ENCODE measurements at places on chromosomes 12 and 14.

- DNase-seq: peak; percentile 12
Observed at GRCh38 chr12:58540480-58541299, 379.6 kb downstream of the LRIG3 start.

- DNase-seq: peak; percentile 54
Observed at GRCh38 chr12:93167841-93168492, 209.8 kb upstream of the NUDT4 start.

- DNase-seq: no peak
Observed at GRCh38 chr14:32013083-32013482, 64.0 kb upstream of the ARHGAP5 start.

- DNase-seq: no peak
Observed at GRCh38 chr12:127179176-127179575, 1087.8 kb upstream of the TMEM132C start.

GRCh38 chr12:76830436-76830835, 48.4 kb downstream of the CSRP2 start:
- no peak for DNase-seq

DNA sequence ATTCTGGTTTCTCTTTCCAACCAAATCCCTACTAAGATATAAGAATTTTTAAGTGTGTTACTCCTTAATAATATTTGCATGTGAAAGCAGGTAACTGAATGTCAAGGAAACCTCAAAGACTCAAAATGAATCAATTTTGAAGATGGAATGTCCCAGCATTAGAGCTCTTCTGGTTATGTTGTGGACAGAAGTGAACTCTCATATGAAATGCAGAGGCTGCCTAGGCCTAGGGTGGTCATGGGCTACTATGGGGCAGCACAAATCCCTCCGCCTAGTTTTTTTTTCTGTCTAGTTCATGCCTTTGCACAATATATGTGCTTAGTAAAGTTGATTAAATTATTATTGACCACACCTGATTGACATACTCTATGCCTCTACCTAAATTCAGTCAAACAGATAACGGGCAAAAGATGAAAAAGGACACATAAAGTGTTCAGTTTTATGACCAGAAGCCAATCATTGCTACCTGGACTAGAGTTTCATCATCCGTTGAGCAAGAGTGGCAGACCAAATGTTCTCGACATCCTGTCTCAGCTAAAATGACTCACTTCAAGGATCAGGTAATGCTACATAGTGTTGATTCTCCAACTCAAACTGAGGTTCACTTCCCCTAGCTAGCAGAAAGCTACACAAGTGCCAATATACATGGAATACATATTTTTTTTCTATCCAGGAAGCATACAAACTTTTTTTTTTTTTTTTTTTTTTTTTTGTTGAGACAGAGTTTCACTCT, 1211.4 kb downstream of the VRK1 start:
- DNase-seq: no peak

GRCh38 chr12:6909421-6910145, 4.8 kb upstream of the ENO2 start:
- DNase-seq: no peak

- no peak for DNase-seq
Observed at GRCh38 chr12:127729381-127729780, 537.6 kb upstream of the TMEM132C start.

DNA sequence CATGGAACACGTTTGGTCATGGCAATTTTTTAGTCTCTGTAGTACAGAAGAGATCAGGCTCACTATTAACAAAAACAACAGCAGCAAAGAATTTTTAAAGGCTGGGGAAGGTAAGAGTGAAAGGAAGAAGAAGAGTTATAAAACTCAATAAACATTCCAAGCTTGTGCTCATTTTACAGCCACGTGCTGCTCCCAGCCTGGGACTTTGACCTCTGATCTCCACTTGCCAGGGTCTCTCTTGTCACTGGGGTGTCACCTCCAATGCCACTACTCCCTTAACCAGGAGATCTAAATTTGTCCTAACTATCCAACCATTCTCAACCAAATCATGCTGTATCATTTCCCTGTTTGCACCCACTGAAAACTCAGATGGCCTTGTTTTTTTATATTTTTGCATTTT, 605.1 kb downstream of the VRK1 start:
- DNase-seq: no peak

DNA sequence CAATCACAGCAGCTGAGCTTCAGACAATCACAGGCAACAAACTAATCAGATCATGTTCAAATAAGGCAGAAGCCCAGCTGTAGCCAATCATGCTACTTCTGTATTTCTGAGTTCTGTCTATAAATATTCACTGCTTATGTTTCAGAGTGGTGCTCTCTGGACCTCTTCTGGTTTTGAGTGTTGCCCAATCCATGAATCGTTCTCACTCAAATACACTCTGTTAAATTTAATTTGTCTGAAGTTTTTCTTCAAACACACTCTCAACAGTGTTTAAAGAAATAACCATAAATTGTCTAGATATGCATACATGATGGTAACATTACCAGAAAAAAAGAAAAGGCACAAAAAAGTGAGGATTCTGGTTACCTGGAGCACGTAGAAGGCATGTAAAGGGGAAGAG, 77.9 kb upstream of the BBS10 start:
- no peak for DNase-seq

GRCh38 chr14:90294872-90295271, 36.9 kb downstream of the NRDE2 start:
- DNase-seq: no peak

DNA sequence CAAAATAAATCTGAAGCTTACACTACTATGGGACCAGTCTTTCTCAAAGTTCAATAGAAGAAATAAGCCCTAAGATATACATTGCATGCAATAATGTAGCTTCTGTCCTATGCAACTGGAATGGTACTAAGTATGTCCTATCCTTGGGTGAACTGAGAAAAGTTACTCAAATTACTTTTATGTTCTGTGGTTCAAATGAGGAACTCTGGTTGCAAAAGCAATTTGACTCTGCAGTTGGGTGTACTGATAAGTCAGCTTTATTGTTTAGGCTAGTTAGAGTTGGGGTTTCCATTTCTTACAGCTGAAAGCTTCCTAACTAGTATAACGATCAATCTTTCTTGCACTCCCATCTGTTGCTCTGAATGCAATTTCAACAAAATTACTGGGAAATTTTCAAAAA, 29.2 kb downstream of the GPR135 start:
- DNase-seq: no peak

- DNase-seq: no peak
Observed at GRCh38 chr12:124279315-124279714, 15.6 kb upstream of the RFLNA start.

GRCh38 chr12:131116468-131117117, 162.9 kb downstream of the ADGRD1 start:
- DNase-seq: no peak

GRCh38 chr14:105472486-105472991, 2.1 kb upstream of the CRIP2 start:
- DNase-seq: no peak

DNA sequence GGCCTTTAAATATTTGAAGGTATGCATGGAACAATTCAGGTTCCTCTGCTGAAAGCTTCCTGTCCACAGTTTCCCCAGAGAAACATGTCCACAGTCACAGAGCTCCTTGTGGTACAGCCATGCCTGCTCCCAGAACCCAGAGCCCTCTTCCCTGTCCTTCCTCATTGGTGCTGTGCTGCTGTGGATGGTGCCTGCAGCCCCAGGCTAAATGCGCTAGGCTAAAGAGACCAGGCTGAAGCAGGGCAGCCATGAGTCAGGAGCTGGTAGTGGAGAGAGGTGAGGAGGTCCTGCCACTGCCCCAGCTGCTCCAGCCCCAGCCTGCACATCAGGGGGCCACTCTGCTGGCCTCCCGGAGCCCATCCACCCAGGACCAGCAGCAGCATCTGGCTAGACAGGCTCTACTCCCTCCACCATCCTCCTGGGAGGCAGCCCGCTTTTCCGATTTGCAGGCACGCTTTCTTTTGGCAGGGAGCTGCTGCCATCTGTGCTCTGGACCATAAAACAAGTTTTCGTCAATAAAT, 65.4 kb upstream of the DDX11 start:
- DNase-seq: no peak

- no peak for DNase-seq
Observed at GRCh38 chr12:62032870-62033269, 227.3 kb upstream of the USP15 start.

- DNase-seq: no peak
Observed at GRCh38 chr12:112616469-112617152, 174.9 kb upstream of the RPH3A start.

GRCh38 chr12:71746974-71747611, 7.6 kb upstream of the RAB21 start:
- peak; percentile 63 for DNase-seq

- no peak for DNase-seq
Observed at GRCh38 chr14:28772613-28773012, 6.0 kb downstream of the FOXG1 start.

DNA sequence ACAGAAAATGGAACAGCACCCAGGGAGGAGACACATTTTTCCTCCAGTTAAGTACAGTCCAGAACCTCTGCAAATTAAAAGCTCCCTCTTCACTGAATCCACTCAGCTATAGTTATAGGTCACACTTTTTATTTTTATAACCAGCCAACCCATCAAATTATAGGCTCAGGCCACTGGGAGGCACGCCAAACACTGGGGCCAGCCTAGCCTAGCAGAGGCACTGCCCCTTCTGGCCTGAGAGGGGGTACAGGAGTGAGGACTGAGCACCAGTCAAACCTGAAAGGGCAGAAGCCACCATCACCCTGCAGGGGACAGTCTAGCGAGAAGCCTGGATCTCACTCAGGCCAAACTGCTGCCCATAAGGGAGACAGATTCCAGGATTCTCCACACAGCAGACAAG, 19.3 kb downstream of the FMNL3 start:
- no peak for DNase-seq

DNA sequence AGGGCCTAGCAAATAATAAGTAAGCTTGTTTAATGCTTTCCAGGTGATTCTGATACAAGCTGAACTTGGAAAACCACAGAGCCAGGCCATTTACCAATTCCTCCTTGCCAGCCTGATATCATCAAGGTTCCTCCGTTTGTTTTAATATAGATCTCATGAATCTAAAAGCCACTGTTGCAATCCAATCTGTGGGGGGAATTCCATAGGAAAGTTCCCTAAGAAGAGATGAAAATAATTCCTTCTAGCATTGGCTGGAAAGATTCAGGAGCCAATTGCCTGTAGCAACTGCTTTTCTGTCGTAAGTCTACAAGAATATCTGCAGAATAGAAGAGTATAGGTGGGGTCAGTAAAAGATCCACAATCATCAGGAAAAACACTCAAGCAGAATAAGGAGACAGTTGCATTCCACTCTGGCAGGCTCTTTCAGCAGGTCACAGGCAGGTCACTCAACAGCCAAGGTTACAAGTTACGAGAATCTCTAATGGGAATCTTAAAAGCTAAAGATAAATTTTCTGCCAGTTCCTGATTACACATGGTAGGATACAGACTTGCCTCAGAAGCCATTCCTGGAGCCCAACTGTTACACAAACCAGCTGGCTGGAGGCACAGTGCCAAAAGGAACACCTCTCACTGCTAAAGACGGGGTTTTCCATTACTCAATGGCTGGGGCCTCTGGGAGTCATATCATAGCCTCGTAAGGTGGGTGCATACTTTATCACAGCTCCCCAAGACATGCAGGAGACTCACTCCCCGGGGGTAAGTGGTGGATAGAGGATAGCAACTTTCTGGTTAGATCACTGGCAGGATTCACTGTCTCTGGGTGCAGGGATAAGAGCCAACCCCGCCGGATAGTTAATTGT, 43.6 kb downstream of the FGD6 start:
- DNase-seq: no peak

DNA sequence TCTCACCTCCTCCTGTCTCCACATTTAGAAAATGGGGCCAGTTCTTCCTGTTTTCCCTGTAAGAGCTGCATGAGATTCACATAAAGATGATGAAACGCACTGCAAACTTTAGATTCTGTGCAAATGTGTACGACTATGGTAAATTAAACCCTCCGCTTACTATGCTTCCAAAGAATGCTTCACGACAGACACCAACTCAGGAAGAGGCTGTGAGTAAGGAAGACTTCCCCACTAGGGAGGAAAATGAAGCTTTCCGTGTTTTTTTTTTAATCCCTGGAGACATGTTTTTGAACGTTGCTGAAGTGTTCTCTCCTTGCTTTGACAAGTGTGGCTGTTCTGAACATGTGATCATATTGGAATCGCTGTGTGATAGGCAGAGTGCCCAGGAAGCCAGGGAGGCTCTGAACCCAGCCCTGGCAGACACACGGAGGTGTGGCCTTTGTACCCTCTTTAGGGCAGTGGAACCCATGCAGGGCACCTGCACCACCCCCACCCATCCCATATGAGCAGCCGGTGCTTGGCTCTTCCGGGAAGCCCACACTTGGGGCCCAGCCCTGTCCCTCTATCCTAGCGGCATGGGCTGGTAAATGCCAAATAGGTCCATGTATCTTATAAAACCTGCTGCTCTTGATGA, 7.5 kb upstream of the SYNE3 start:
- DNase-seq: no peak

DNA sequence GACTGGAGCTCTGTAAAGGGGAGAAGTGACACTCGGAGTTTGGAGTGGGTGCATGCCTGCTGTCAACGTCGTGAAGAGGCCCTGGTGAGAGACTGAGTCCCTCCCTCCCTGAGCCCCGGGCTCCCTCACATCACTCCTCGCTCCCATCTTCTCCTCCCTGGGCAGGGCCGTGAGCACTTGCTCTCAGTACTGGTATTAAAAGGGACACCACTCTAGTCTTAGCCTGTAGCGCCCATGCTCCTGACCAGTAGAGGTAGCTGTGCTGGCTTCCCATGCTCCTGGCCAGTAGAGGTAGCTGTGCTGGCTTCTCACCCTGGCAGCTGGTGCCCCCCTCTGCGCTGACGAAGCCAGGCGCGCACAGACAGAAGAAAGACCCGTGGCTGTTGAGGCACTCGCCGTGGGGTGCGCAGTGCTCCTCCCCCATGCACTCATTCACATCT, 14.7 kb downstream of the ISCA2 start:
- DNase-seq: no peak

DNA sequence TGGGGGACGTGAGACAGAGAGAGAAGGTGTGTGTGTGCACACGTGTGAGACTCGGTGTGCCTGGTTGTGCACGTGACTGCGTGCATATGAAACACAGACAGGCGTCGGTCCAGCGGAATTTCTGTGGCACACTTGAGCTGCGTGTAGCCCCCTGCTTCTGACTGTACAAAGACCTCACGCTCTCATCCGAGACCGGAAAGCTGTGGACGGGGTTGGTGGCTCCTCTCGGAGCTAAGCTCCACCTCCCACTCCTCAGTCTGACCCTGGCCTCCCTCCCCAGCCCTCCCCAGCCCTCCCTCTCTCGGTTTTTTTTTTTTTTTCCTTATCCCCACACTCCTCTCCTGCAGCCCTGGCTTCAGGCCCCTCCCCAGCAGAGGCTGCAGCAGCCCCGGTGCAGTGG, 8.3 kb upstream of the C14orf180 start:
- no peak for DNase-seq

GRCh38 chr12:104889735-104890134, 68.4 kb downstream of the SLC41A2 start:
- no peak for DNase-seq

- DNase-seq: no peak
Observed at GRCh38 chr12:85630851-85631250, 205.4 kb downstream of the RASSF9 start.
